ENCODE measurements at places on chromosomes 2 and 18.

DNA sequence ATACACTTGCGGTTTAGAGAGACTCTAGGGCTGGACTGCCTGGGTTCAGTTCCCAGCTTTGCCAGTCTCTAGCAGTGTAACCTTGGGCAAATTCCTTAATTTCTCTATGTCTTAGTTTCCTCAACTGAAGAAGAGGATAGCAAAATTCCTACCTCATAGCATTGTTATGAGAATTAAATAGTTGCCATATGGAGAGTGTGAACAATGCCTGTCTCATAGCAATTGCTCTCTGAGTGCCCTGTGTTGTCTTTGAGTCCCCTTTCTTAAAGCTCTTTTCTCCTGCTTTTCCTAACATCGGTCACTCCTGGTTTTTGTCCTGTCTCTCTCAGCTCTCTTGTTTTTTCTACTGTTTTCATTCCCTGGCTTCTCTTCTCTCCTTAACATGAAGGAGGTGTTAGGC, 116.8 kb upstream of the ALPP start:
- H3K36me3 ChIP-seq = no peaks in the 10 kb centered on the region
- H3K27me3 ChIP-seq = no peaks in the 10 kb centered on the region
- no peak for DNase-seq
- no peak overlapping the region for H3K27ac ChIP-seq
- H3K4me1 ChIP-seq = no peaks in the 10 kb centered on the region
- no peak overlapping the region for H3K4me3 ChIP-seq

- no peak for DNase-seq
- H3K4me3 ChIP-seq = no peak overlapping the region
- no peaks in the 10 kb centered on the region for H3K4me1 ChIP-seq
- H3K27me3 ChIP-seq = no peaks in the 10 kb centered on the region
- no peak overlapping the region for H3K27ac ChIP-seq
Observed at GRCh38 chr2:908568-908967, 42.1 kb upstream of the SNTG2 start.

DNA sequence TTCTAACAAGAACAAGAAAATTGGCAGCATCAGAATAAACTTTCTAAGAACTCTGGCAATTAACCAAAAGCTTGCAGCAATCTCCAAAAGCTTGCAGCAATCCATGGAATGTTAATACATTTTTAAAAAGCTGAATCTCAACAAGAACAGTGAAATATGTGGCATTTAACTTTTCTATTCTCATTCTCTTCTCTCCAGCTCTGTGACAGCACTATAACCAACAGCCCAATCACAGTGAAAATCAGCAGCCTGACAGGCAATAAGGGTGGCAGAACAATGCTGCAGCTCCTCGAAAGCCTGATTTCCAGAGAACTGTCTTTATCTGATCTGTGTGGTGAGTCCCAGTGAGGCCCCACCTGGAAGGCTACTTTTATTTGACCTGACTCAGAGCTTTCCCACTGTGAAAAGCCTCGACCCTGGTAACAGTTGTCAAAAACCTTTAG, 60.0 kb downstream of the TMEM131 start:
- DNase-seq = no peak
- H3K27me3 ChIP-seq = no peaks in the 10 kb centered on the region
- H3K36me3 ChIP-seq = no peaks in the 10 kb centered on the region
- H3K4me3 ChIP-seq = peak overlapping the region; percentile 14

DNA sequence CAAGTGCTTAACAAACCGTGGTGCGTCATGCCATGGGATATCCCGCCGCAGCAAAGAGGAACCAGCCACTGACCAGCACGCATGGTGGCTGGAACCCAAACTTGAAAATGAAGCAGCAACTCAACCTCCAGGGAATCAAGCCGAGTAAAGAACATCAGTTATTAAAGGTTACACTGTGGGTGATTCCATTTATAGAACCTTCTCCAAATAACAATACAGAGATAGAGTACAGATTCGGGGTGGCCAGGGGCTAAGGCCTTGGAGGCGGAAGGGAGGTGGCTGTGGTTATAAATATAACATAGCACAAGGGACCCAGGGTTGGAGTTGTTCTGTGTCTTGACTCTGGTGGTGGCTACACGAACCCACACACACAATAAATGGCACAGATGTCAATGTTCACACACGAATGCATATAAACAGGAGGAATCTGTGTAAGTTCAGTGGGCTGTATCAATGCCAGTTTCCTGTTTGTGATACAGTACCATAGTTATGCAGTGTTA, 123.1 kb downstream of the EIPR1 start:
- no peak for DNase-seq
- H3K4me1 ChIP-seq = no peaks in the 10 kb centered on the region
- no peak overlapping the region for H3K27ac ChIP-seq
- no peak overlapping the region for H3K4me3 ChIP-seq

- H3K36me3 ChIP-seq = peaks cover 2% of the 10 kb centered on the region
- H3K4me1 ChIP-seq = no peaks in the 10 kb centered on the region
- no peak for DNase-seq
- H3K4me3 ChIP-seq = no peak overlapping the region
Observed at GRCh38 chr2:120132691-120133090, 90.5 kb downstream of the TMEM185B start.

DNA sequence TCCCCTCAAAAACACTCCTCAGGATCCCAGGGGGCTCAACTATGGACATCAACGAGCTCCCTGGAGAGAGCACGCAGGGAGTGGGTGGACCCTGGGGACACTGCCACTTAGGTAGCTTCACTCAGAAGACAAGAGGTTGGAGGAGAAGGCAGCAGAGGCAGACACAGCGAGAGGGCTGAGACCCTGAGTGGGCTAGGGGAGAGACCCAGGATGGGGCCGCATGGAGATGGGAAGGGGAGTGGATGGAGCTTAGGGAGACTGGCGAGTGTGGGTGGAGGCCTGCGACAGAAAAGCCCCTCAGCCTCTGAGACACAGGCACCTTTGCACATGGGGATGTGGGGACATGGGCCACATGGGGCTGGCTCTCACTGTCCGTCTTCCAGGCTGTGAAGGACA, 70.9 kb downstream of the ASB1 start:
- H3K27ac ChIP-seq = no peak overlapping the region
- no peaks in the 10 kb centered on the region for H3K4me1 ChIP-seq
- H3K27me3 ChIP-seq = no peaks in the 10 kb centered on the region
- no peak for DNase-seq
- no peaks in the 10 kb centered on the region for H3K36me3 ChIP-seq

DNA sequence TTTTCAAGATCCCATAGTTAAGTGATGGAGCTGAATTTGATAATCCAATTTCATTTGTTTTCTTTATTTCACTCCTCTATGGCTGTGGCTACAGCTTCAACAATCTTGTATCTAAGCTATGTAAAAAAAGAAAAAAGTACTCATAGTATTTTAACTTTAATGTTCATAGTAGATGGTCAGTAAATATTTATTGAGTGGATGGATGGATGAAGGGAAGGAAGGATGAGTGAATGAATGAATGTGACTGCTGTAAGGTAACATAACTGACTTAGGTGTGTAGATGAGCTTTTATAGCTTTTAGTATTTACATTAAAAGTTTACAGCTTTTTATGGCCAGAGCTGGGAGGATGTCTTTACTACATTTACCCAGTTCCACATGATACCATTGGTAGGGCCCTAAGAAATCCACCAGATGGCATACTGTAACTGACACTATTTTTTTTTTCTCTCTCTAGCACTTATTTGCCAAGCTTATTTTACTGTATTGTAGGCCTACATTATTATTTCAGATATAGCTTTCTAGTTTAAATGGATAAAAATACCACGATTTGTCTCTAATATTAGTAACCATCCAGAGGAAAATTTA, 13.4 kb upstream of the HRH4 start:
- H3K27me3 ChIP-seq = no peaks in the 10 kb centered on the region
- no peak overlapping the region for H3K27ac ChIP-seq
- DNase-seq = no peak
- H3K36me3 ChIP-seq = peaks cover 28% of the 10 kb centered on the region

DNA sequence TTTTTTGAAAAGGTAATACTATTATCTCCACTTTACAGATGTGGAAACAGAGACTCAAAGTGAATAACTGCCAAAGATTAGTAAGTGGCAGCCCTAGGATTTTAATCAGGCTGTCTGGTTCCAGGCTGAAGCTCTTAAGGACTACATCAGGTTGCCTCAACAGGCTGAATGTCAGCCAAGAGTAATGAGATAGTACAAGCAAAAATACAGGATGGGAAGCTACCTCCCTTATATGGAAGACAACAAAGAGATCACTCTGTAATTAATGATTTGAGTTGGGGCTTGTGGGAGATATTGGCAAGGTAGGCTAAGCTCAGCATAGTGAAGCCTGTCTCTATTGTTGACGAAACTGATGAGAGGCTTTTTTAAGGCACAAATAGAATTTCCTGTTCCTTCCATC, 323.1 kb downstream of the KCNJ3 start:
- H3K4me3 ChIP-seq = no peak overlapping the region
- no peak for DNase-seq
- H3K36me3 ChIP-seq = no peaks in the 10 kb centered on the region
- H3K4me1 ChIP-seq = no peaks in the 10 kb centered on the region
- H3K27me3 ChIP-seq = no peaks in the 10 kb centered on the region
- H3K27ac ChIP-seq = no peak overlapping the region

- H3K27me3 ChIP-seq = no peaks in the 10 kb centered on the region
- no peak for DNase-seq
- H3K36me3 ChIP-seq = no peaks in the 10 kb centered on the region
Observed at GRCh38 chr2:235951982-235952381, 216.2 kb downstream of the GBX2 start.

Data from Panc1 (cell line).